ENCODE measurements at places on chromosomes 7 and 10.

GRCh38 chr10:43047288-43047970, 29.4 kb upstream of the RET start:
- no peak for DNase-seq

- DNase-seq = no peak
Measured at GRCh38 chr7:106086062-106086461, 26.1 kb downstream of the SYPL1 start.

DNA sequence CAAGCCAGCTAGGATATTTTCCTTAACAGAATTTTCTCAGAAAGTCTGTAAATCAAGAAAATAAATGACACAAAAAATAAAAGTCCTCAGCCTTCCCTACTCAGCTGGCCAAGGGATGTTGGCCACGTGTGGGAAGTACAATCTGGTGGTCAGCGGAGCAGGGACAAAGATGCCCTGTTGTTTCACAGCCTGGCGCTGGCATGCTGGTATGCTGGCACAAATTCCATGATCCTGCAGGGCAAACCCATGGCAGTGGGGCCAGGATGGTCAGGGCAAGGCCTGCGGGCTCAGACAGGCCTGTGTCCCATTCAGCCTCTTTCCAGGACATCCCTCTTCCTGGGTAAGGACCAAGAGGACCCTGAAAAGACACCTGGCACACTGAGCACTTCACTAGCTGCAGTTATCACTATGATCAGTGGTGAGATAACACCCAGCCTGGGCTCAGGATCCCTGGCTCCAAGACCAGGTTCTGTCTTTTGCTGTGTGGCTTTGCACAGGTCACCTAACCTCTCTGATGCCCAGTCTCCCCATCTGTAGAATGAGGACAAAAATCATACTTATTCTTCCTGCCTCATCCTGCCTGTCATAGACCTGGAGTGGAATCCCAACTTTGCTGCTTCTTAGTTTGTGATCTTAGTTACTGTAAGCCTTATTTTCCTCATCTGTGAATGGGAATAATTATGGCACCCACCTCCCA, 10.8 kb upstream of the HSPA12A start:
- no peak for DNase-seq

DNA sequence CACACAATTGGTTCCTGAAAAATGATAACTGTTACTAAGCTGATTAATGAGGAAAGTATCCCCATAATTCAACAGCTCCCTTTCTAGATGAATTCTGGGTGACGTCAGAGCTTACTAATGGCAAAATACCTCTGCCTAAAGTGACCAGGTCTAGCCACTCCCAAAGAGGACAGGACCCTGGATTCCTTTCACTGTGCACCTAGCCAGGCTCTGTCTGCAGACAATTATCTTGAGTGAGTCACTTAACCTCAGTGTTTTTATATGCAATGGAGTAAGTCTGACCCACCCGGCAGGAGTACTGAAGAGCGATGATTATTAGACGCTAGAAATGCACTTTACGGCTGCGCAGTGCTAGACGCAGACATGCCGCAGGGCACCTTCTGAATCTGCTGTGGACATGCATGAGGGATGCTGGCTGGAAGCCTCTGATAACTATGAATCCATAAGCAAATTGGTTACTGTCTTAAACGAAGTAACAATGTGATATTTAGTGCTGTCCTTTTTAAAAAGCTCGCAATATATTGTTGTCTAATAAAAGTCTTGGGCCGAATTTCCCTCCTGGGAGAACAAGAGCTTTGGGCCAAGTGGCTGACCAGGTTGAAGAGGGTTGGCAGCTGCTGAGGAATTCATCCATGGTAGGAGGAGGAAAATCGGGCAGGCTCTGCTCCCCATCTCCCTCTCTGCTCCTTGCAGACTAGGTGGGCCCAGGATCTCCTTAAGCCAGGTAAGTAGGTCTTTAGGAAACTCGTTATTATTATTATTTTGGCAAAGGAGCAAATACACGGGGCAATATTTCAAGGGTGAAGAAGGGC, 4.6 kb upstream of the INPP5A start:
- DNase-seq = no peak

GRCh38 chr10:114908896-114909295, 29.1 kb upstream of the TRUB1 start:
- no peak for DNase-seq

GRCh38 chr7:75631711-75632110, 107.0 kb downstream of the HIP1 start:
- DNase-seq = no peak

DNA sequence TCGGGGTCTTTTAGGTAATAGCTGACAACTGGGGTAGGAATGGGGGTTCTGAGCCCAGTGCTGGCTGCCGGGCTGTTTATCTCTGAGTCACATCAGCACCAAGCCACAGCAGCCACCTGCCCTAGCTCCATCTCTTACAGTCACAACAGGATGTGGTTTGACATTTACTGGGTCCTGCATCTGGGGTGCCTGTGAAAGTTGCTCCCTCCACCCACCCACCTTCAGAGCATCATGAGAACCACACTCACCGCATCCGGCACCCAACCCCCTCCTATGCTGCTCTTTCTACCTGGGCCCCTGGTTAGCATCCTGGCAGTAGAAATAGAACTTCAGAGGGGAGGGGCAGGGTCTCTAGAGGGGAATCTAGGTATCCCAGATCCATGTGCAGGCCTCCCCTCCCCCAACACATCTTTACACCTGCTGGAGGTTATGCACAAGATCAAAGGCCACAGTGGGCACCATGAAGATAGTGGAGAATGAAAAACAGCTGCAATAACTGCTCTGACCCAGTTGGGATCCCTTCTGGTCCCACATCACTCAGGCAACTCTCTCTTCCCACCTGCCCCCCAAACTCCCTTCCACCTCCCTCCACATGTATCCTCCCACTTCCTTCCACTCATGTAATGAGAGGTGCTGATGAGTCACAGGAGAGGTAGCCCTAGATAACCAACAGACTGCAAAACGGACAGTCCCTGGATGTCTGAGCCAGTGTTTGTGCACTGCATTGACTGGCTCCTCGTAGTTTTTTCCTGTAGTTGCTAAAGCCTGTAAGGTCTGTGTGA, 38.2 kb downstream of the PRSS2 start:
- DNase-seq = peak; percentile 80
